Non-pigmented ciliary epithelial cell (primary cell): ENCODE measurements at places on chromosomes 13 and 19.

DNA sequence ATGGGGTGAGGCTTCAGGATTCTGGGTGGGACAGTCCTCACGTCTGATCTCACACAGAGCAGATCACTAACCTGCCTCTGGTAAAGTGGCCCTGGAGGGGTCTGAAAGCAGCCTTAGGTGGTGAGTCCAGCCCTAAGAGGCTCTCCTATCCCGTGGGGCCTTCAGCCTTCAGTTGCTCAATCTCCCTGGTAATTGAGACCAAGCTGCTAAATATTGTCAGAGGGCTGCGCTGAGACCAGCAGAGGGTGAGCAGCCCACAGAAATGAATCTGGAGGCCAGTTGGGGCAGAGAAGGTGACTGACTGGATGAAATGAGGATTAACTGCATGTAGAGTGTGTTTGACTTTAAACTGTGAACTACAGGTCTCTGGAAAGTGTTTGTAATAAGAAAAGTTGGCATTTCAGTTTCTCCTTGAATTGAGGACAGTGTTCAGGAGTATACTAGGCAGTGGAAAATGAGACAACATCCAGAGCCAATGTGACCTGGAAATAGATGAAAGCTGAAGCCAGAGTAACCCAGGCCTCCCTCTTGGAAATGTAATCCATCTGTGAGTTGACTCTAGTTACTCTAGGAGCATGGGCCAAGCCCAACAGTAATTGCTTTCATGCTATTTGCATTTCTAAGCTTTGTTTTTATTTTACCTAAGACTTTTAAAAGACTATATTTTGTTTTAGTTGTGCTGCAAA lies 14.3 kb upstream of the HSPH1 start:
- no peak for DNase-seq

GRCh38 chr19:13764101-13764807 lies at the start of gene MRI1:
TSS of gene MRI1 (plus strand) at chr19:13764522. CDS start at chr19:13764589, 67 bp downstream.
- DNase-seq, result no peak

DNA sequence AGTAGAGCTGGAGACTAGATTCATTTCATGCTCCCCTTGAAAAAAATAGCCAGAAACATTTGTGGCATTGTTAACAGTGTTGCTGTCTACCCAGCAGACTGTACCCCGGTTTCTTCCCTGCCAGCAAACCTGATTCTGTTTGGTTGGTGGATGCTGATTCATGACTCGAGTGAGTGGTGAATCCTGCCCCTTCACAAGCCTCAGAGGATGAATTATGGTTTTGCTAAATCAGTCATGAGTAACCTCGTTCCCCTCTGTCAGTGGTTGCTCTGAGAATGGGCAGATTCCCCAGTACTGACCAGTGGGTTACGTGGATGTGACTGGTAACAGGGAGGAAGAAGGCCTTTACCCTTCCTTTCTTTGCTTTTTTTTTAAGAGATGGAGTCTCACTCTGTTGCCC lies 10.1 kb downstream of the NLRP12 start:
- DNase-seq, result no peak

DNA sequence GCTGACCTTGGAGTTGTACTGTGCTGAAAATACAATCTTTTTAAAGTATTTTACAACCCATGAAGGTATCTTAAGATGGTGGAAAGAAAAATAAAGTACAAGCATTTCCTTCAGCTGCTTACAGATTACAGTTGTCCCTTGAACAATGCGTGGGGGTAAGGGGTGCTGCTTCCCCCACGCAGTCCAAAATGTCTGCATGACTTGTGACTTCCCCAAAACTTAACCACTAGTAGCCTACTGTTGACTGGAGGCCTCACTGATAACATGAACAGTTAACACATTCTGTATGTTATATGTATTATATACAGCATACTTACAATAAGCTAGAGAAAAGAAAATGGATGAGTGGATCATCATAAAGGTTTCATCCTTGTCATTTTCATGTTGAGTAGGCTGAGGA lies 45.3 kb upstream of the ZNF599 start:
- no peak for DNase-seq

GRCh38 chr13:66994097-66994496 lies 236.0 kb downstream of the PCDH9 start:
- DNase-seq, result no peak

GRCh38 chr19:2574971-2575630 lies 99.2 kb downstream of the GADD45B start:
- DNase-seq, result no peak

DNA sequence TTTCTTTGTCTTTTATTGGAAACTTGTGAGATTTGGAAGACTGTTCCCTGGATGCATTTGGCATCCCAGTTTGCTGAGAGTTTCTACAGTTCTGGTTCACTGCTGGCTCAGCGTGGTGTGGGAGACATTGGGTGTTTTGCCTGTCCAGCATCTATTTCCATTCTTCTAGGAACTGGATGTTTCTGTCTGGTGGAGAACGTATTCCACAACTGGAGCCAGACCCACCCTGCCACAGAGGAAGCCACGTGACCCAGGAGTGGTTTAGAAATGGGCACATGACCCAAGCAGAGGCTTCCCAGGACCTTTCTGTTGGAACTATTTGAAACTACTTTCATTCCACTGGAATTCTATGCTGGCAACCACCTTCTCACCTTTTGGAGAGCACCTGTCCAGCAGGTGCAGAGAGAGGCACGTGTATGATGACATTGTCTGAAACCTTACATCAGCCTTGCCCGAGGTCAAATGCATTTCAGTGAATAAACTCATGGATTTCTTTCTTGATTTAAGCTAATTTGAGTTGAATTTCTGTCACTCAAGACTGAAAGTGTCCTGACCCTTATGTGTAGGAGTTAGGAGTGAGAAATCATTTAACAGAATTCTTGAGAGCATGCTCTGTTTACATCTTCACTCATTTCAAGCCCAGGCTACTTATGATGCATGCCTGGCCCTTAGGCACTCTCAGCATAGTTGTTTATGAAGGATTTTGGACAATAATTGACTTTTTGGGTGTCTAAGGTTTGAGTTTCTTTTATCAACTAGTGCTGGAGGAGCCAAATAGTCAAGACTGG lies 121.8 kb downstream of the AKAP11 start:
- DNase-seq, result no peak

- DNase-seq, result no peak
These were observed 20.7 kb upstream of the NWD1 start for GRCh38 chr19:16698914-16699313.

GRCh38 chr19:10686661-10687517 lies 14.3 kb upstream of the QTRT1 start:
- no peak for DNase-seq

- DNase-seq, result no peak
These were observed 917 bp downstream of the HRC start for GRCh38 chr19:49154279-49154678.

GRCh38 chr13:49998714-49999624 lies 2.1 kb downstream of the TRIM13 start:
- no peak for DNase-seq

DNA sequence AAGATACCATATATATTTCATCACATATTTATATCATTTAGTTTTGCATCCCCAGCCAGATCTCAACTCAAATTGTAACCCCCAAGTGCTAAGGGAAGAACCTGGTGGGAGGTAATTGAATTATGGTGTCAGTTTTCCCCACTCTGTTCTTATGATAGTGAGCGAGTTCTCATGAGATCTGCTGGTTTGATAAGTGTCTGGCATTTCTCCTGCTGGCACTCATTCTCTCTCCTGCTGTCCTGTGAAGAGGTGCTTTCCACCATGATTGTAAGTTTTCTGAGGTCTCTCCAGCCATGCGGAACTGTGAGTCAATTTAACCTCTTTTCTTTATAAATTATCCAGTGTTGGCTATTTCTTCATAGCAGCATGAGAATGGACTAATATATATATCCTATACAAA lies 462.5 kb upstream of the SLITRK5 start:
- DNase-seq, result no peak

- no peak for DNase-seq
These were observed 206.1 kb downstream of the DNAJC15 start for GRCh38 chr13:43229506-43229905.

DNA sequence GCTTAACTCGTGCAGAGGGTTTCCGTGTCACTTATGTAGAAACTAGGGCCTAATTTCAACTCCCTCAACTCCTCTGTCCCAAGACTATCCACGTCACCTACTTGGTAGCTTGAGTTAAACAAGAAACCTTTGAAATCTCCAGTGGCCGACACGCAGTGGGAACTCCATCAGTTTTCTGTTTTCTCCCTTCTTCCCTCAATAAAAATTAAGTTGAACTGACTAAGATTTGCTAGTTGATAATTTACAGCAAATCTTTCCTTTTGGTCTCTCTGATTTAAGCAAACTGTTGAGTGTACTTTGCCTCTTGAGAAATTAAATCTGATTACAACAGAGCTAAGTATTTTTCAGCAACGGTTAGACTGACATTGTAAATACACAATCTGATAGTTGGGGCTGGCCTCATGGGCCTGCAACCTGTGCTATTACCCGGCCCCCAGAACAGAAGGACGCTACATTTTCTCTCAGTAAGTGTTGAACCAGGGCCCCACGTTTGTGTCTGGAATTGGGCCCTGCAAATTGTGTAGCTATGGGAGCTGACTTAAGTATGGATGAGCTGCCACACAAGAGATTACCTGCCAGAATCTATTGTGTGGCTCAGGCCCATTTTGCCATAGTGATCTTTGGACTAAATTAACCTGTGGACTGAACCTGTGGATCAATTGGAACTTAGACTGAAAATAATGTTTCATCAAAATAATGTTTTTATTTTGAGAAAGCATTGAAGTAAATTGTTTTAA lies 708 bp upstream of the ESD start:
- DNase-seq, result no peak

GRCh38 chr19:13861392-13861713 lies 15.6 kb upstream of the NANOS3 start:
- no peak for DNase-seq

- DNase-seq, result no peak
These were observed 28.6 kb upstream of the SCEL start for GRCh38 chr13:77506874-77507273.

DNA sequence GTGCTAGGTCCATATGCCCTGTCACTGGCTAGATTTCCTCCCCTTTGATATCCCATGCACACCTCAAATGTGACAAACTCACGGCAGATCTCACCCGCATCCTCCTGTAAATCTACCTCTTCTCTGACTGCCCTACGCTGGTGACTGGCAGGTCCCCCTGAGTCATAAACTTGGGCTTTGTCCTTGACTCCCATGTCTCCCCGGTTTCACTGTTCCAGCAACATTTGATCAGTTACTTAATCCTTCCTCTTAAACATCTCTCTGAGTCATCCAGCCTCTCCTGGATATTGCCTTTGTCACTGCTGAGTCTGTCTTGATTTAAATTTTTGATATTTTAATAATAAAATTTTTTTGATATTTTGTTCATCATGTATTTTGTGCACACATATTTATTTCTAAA lies 26.5 kb downstream of the FAM216B start:
- DNase-seq, result no peak

DNA sequence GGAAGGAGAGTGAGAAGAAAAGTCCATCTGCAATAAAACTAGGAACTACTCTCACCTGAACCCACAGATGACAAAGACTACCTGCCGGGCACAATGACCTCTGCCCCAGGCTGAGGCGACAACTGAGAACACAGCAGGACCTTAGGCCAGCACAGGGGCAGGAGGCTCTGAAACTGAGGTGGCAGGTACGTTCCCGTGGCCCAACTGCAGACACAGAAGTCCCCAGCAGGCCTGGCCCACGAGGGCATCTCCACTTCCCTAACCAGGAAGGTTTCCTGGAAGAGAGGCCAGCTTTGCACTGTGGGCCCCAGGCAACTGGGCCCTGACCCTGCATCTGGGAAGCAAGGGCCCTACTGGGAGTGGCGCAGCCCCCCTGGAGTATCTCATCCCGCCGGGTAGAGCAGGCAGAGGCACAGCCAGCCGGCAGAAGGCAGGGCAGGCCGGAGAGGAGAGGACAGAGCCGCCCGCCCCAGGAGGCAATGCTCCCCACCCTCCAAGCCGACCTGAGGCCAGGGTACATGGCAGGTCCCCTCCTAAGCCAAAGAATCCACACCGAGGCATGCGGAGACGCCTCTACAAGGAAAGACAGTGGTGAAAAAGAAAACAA lies 32.7 kb downstream of the STK24 start:
- DNase-seq, result no peak

GRCh38 chr13:70523622-70524021 lies 415.4 kb upstream of the KLHL1 start:
- DNase-seq, result peak; percentile 4

- DNase-seq, result peak; percentile 73
These were observed 181.3 kb downstream of the PCDH9 start for GRCh38 chr13:67048821-67049150.

GRCh38 chr19:35531291-35531690 lies 2.0 kb upstream of the GAPDHS start:
- DNase-seq, result no peak

DNA sequence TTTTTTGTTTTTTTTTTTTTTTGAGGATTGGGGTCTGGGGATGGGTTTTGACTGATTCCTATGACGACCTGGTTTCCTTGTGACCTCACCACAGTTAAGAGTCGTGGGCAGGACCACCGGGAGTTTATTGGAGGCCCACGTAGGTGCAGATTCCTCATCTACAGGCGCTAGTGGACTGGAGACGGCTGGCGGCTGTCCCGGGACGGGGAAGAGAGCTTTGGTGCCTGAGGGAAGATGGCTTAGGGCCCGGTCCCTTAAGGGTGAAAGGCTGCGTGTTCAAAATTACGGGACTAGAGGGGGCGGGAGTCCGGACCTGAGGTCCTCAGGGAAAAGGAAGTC lies 682 bp upstream of the TEAD2 start:
- DNase-seq, result no peak

GRCh38 chr19:1467490-1468273 lies 11.3 kb downstream of the C19orf25 start:
- DNase-seq, result no peak

DNA sequence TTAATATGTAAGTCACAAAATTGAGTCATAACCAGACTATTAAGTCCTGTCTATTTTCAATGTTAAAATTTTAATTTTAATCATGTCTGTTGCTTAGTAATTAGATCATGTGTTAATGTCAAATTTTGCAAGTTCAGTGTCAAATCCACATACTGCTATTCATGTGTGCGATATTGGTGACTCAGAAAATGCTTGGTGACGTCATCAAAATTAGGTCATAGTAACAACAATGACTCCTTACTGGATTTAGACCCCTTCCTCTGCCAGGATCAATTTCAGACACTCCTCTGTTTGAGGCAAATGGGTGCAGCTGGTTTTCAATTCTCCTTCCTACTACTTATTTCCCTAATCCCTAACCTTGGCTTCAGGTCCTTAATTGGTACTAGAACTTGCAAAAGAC lies 1394.3 kb upstream of the SLC10A2 start:
- peak; percentile 13 for DNase-seq

GRCh38 chr13:98509271-98510155 lies 67.4 kb downstream of the STK24 start:
- peak; percentile 53 for DNase-seq

DNA sequence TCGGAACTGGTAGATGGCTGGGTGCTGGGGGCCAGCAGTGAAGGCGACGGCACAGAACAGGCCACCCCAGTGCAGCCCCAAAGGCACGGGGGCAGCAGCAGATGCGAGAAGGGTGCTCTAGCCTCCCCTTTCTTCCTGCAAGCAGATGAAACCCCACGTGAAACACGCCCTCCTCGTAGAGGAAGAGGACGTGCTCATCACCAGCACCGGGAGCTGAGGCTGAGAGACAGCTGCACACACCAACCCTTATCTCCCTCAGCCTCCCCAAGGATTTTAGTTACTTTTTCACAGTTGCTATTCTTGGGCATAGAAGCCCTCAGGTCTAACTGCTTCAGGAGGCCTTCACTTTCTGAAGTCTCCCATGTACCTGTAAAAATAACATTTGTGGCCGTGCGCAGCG lies 11.9 kb downstream of the ZNF787 start:
- no peak for DNase-seq

GRCh38 chr19:55119053-55119452 lies 1.6 kb upstream of the PPP1R12C start:
- DNase-seq, result no peak

GRCh38 chr13:50170447-50171037 lies 155.3 kb downstream of the KCNRG start:
- DNase-seq, result no peak

GRCh38 chr19:18091217-18091608 lies 4.5 kb upstream of the IL12RB1 start:
- no peak for DNase-seq
